Stimulated activated CD4-positive, alpha-beta T cell treated with anti-CD3 and anti-CD28 coated beads, Interleukin-4, amount 100 ng/mL, for 48 hours (primary cell): ENCODE measurements at places on chromosomes 16 and 17.

DNA sequence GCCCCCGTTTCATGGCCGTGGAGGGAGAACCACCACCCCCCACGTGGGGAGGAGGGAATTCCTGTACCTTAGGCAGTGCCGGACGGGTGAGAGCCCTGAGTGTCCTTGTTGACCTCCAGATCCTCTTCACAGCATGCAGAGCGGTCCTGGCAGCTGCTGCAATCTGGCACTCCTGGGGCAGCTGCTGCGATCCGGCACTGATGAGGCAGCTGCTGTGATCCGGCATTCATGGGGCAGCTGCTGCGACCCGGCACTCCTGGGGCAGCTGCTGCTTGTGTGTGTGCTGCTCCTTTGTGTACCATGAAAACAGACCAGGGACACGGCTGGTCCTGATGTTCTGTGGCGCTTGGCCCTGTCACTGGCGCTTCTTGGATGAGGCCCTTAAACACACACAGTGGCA, 12.8 kb downstream of the ZNF778 start:
- no peak for DNase-seq

GRCh38 chr17:31392002-31392855, 754 bp downstream of the RAB11FIP4 start:
- no peak for DNase-seq

DNA sequence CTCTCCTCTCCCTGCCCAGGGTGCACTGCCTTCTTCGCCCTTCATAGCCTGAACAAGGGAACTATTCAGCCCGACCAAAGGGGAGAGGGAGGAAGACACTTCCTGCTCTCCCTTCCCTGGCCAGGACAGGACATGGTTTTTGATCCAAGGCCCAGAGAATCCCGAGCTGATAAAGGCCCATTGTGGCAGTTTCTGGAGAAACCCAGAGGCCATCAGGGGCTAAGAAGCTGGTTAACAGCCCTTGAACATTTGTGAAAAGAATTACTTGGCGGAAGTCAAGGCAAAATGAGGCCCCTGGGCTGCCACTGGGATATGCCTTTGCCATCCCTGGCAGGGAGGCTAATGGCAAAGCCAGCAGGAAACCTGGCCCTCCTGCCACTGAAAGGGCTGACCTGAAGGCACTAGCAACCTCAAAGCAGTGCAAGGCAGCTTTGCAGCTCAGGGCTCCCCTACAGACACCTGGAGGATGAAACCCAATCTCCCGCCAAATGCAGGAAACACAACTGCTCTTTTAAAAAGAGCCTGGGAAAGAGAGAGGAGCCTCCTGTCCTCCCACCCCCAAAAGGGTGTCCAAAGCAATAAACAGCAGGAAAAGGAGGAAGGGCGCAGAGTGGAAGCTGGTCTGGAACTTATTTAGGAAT, 12.6 kb downstream of the PHB1 start:
- DNase-seq: no peak

- DNase-seq: no peak
These were observed 185.2 kb downstream of the RBFOX3 start for GRCh38 chr17:79425686-79426085.

- no peak for DNase-seq
These were observed 299.8 kb downstream of the SEC14L1 start for GRCh38 chr17:77440560-77440981.

DNA sequence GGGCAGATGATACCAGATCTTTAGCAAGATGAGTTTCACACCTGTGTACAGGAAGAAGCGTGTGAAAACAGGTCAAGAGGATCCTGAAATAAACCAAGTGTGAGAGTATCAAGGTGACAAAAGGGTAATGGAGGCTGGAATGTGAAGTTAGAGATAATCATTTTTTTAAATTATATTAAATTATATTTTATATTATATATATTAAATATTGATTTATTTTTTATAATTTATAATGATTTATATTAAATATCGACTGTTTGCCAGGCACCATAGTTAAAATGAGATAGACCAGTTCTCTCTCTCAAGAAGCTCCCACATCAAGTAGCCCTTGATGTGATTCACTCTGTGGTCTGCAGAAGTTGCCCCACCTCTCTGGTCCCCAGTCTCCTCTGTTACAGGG, 360.2 kb upstream of the HSBP1 start:
- DNase-seq: no peak

GRCh38 chr16:53131050-53131362, 76.2 kb downstream of the CHD9 start:
- no peak for DNase-seq

GRCh38 chr17:2259769-2260536, 43.6 kb downstream of the SMG6 start:
- peak; percentile 59 for DNase-seq

DNA sequence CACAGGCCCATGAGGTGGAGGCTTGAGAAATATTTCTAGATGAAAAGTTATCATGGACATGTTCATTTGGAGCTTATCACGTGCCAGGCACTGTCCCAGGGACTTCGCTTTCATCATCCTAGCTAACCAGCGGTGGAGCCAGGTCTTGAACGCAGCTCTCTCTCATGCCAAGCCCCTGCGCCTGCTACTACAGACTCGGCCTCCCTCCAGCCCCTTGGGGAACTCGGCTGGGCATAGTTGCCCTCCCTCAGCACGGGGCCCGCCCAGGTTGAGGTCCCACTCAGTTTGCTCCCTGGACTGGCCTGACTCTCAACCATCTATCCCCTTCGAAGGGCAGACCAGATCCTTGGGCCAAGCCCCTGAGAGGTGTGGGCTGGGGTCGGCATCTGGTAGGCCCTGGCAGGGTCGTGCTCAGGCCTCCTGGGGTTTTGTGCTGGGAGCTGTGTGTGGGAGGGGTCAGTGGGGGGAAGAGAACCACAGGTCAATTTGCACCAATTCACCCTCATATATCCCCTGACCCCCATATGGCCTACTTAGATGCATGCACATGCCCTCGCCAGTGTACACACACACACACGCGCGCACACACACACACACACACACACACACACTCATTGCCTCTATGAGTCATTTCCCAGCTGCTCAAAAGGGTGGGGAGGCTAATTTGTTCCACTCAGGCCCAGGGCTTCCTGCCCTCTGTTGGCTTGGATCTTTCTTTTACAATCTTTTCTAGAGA, 12.1 kb upstream of the SCN4A start:
- peak; percentile 47 for DNase-seq

GRCh38 chr16:84277244-84277823, 17.3 kb upstream of the WFDC1 start:
- peak; percentile 77 for DNase-seq

DNA sequence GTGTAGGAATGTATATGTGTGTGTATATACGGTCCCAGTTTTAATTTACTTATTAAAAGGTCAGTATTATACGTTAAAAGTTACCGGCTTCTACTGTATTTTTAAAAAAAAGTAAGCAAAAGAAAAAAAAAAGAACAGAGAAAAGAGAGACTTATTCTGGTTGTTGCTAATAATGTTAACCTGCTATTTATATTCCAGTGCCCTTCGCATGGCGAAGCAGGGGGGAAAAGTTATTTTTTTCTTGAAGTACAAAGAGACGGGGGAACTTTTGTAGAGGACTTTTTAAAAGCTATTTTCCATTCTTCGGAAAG, 1.6 kb downstream of the NOG start:
- no peak for DNase-seq

DNA sequence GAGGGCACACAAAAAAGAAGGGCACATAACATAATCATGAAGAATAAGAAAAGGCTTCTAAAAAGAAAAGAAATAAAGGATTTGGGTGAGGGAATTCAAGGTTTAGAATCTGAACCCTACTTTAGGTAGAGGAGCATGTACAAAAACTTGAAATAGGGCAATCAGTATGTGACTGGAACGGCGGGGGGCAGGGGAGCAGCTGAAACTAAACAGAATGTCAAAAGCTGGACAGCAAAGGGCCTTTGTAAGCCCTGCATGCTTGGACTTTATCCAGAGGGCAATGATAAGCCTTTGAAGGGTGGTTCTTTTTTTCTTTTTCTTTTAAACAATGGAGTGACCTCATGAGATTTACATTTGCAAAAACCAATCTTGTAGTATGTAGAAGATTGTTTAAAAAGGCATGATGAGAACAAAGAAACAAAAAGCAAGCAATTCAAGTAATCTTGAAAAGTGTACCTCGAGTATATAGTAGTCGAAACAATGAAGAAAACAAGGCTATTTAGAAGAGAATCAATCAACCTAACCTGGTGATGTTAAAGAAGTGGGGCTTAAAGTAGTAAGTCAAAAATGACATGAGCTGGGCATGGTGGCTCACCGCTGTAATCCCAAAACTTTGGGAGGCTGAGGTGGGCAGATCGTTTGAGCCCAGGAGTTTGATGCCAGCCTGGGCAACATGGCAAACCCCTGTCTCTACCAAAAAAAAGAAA, 46.7 kb upstream of the ANKFY1 start:
- DNase-seq: no peak

DNA sequence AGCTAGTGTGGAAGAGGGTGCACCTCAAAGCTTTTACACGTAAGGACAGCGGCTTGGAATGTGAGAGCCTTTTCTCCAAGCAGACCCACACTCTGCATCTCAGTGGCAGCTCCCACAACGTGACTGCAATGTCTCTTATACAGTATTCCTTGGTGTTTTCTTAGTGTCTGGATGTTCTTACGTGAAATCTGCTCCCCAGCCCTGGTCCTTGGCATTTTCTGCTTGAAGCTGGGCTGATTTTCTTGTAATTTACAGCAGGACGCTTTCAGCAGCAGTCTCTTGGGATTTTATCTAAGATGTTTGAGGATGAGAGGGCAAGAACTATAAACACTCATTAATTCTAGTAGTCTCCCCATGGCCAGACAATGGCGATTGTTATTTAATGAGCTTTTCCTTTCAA, 12.1 kb upstream of the POLR3E start:
- DNase-seq: no peak

DNA sequence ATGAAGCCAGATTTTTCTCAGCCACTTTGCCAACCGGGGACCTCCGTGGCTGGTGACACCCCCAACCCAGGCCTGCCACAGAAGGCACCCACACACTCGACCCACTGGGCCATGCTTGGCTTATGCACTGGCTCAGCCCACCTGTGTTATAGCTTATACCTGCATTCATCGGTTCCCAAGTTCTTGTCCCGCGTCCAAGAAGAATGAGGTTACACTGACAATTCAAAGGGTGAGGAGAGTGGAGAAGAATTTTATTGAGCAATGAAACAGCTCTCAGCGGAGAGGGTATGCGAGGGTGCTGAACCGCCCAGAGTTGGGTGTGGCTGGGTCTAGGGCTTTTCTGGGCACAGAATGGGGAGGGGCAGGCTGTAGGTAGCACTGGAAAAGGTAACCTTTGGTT, 22.2 kb upstream of the CDH15 start:
- DNase-seq: no peak

DNA sequence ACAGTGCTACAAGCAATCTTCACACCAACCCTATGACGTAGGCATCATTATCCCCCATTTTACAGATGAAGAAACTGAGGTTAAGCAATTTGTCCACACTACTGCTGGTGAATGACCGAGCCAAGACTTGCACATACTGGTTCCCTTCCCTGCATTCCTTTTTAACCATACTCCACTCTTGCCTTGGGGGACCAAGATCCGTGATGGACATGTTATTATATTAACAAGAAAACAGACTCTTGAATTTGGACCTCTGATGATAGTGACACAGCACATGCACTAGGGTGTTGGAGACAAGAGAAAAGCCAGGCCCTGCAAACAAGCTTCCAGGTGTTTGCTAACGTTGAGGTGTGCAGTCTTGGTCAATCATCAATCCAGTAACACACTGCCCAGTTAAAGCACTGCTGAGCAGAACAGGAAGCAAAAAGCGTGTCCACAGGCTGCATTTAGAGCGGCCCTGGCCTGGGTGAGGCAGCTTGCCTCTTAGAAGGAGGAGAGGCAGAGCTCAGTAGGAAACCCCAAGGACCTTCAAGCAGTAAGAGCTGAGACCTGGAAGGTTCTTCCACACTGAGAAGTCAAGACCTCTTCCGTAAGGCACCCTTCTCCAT, 36.7 kb downstream of the HNF1B start:
- no peak for DNase-seq

DNA sequence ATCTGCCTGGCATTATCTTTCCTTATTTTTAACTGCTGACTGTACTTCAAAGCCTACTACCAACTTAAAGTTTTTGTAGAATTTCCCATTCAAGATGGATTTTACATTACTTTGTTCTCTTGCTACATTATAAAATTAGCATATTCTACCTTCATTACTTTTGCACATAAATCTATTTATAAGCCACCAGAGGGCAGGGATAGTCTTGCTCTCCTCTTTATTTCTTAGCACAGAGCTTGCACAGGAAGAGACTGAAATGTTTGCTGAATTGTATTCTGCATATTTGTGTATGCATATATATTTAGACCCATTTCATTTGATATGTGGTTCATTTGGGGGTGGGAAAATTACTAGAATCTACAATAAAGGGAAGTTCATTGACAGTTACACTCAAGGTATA, 108.0 kb downstream of the SKAP1 start:
- no peak for DNase-seq

DNA sequence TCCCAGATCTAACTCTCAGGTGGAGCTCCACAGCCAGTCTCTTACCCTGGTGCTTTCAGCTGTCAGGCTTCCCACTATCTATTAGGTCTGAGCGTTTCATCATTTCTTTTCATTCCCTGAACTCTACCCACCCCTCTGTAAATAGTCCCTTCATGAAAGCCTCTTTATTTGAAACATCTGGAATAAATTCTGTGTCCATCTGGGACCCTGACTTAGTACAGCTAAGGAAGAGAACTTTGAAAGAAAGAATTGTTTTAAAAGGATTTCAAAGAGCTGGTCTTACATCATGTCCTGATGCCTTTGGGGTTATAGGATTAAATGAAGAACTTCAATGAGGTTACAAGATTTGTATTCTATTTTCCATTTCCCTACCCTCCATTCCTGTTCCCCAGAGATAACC, 388.5 kb upstream of the CA10 start:
- DNase-seq: no peak

DNA sequence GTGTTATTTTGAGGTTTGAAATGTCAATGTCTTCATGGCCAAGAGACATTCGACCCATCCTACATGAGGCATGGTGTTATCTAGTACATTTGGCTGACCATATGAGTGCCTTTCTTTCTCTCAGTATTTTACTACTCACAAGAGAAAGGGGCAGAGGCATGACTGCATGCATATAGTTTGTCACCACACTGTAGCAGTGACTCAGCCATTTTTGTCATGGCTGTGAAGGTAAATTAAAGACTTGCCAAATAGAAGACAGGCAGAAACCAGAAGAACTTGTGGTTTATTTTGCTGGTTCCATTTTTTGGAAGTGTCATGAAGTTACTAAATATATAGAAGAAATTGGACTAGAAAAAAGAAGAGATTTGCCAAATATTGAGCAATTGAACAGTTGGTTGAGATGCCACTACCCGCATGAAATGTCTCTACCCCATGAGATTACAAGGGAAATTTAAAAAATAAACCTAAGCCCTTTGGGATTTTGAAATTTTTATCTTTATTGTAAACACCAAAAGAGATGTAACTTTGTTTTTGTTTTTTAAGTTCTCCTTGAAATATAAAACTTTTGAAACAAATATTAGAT, 170.3 kb downstream of the CHD9 start:
- DNase-seq: no peak

GRCh38 chr17:50461550-50462132, 7.0 kb downstream of the CHAD start:
- no peak for DNase-seq
